GM12878 (cell line): ENCODE measurements at places on chromosomes 6 and 20. TPM values are rescaled to one million over a fixed set of nuclear protein-coding genes. Genes with fewer than 3 reads are reported as not detected.

DNA sequence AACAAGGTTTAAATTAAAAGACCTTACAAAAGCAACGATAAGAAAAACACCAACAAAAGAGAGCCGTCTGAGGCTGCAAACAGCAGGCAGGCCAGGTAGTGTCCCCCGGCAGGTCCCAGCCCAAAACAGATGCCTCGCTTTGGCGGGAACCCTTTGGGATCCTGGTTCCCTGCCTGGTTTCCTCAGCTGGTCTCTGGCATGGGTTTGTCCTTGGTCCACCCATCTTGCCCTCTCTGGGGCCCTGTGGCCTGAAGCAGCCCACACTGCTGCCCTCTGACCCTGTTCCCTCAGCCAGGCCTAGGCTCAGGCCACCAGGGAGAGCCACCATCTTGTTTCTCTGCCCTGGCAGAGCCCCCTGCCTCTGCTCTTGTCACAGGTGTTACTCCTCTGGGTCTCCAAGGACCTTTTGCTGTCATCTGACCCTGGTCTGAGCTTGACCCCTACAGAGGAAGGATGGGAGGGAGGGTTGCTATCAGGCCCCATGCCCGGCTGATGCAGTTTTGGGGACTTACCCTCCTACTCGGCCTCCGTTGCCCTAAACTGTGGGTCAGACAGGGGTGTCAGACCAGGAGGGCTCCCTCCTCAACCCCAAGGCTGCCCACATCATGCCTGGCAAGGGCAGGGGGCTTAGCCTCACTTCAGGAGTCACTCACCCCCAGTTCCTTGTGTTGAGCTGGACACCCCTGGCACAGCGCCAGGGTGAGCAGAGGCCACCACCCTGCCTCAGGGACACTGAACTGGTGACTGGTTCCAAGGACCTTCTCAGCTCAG lies 30.6 kb upstream of the GRM4 start:
- no peak for DNase-seq

The ECT2L gene
- not detected in 2 replicates for total RNA-seq

GRCh38 chr6:498795-499231 lies 107.3 kb downstream of the IRF4 start:
- peak; percentile 69 for DNase-seq

The FAM162B gene
- not detected in 2 replicates for total RNA-seq

The ALDH5A1 gene
- total RNA-seq: 13.8 and 15.3 TPM in 2 replicates

The TSBP1 gene
- total RNA-seq: not detected in 2 replicates

- no peak for DNase-seq
Measured at GRCh38 chr6:15909290-15910070, 219.4 kb upstream of the MYLIP start.

- DNase-seq: no peak
Measured at GRCh38 chr20:14219801-14220461, 117.5 kb downstream of the FLRT3 start.

The AHCY gene
- total RNA-seq: 223 and 233 TPM in 2 replicates

The DNAH8 gene
- 0.11 and 0.21 TPM in 2 replicates for total RNA-seq

The GGTLC1 gene
- not detected in 2 replicates for total RNA-seq

The SLC22A1 gene
- total RNA-seq: 0.28 and 1.1 TPM in 2 replicates

The CLPSL2 gene
- total RNA-seq: 1.2 and 1.3 TPM in 2 replicates

DNA sequence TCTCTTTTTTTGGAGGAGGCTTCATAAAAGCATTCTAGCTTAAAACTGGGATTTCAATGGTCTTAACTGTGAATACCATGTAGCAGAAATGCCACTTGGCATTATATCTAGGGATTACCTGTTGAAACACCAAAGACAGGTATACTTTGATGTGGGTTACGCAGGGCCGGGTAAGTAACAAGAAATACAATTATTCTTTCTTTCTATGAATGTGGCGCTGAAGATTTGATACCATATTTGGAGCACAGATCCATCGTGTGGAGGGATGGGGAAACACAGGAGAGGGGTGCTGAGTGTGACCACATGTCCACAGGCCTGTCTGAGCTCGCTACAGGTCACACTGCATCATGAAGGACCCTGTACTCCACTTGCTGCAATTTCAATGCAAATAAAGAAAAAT lies 257.8 kb downstream of the GMPR start:
- DNase-seq: no peak

The BHLHE23 gene
- total RNA-seq: 0.33 TPM in 1 of 2 replicates, not detected in the other

DNA sequence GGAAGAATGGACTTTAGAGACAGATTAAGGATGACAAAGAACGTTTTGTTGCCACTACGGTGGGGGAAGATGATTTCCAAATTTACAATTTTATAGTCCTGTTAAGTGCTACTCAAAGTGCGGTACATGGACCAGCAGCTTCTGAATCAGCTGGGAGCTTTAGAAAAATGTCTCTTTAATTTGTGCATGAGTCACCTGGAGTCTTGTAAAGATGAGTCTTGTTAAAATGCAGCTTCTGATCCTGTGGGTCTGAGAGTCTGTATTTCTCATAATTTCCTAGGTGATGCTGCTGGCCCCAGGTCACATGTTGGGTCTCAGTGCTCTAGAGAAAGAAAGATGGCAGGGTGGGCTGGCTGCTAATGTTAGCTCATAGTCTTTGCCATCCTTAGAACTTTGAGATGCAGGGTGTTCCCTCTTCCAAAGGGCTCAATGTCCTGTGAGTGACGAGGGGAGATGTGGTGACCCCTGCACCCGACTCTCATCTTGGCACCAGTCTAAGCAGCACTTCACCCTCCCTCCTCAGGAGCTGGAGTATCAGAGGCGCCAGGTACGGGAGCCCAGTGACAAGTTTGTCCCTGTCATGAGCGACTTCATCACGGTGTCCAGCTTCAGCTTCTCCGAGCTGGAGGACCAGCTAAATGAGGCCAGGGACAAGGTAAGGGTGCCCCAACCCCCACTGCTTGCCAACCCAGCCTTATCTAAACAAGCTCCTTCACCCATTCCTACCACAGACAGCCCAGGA lies 34.5 kb downstream of the MOCS1 start:
- no peak for DNase-seq

- no peak for DNase-seq
Measured at GRCh38 chr6:35596448-35597442, 84.0 kb upstream of the TULP1 start.

The DEK gene
- 187 and 189 TPM in 2 replicates for total RNA-seq

The FILIP1 gene
- total RNA-seq: 0.43 and 0.54 TPM in 2 replicates

The TP53TG5 gene
- total RNA-seq: not detected in 2 replicates

GRCh38 chr6:1621070-1621701 lies 11.5 kb downstream of the FOXC1 start:
- DNase-seq: no peak

The ID1 gene
- 0.49 and 1.0 TPM in 2 replicates for total RNA-seq

DNA sequence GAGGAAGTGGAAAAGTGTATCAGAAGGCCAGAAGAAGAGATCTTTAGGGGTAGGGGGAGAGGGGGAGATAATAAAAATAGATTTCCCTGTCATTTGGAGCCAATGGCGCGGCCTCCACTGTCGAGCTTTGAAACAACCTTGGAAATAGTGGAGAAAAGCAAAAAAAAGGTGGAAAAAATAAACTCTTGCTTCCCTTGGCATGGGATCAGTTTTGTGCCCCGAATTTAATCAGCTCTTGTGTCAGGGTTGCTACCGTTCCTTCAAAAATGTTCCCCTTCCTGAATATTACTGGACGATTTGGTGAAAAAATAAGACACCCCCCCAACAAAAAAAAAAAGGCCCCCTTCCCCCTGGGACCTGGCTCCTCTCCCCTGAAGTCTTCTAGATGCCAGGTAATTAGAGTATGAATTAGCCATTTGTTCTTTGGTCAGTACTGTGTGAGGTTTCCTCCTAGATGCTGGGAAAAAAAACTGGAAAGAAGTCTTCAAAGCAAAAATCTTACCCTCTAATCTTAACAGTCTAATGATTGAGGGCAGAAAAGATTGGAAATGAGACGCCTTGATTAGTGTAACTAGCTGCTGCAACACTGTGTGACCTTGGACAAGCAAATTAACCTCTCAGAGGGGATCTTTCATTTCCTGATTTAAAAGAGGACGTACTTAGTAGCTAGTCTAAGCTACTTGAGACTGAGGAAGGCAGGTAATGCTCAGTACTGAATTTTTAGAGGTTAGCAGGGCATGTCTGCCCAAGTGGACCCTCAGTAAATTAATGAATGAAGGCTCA lies 872 bp upstream of the RBM39 start:
- peak; percentile 59 for DNase-seq
